CD4-positive, alpha-beta T cell treated with Interleukin-4 for 1 hour (primary cell): ENCODE measurements at places on chromosomes 3 and 15.
A peak's percentile ranks its signal among the peaks of the same experiment; 100 is the strongest.

DNA sequence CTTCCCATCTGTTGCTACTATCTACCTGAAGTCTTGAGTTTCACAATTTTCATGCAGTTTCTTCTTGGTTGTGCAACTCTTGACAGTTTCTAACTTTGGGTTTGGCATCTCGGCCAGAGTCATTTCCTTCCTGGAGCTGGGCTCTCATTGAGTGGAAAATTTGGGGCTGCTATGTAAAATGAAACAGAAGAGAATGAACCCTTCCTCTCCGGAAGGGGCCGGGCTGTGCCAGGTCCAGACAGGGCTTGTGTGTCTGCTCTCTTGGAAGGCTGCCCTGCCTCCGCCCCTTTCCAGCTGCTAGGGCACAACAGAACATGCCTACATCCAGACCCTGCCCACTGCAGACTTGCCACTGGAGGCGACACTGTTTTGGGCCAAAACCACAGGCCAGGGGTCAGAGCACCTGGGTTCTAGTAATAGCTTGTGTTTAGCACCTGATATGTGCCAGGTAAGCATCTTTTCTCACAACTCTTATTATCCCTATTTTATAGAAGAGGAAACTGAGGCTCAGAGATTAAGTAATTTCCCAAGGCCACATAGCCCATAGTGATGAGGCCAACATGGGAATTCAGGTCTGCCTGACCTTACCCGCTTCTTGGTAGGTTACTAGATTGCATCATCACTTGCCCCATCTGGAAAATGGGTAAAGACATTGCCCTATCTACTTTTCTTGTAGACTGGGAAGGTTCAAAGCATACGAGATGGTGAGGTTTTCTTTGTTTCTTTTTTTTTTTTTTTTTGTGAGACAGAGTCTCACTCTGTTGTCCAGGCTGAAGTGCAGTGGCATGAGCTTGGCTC lies 25.0 kb downstream of the IRAK2 start:
- DNase-seq: peak; percentile 52

GRCh38 chr3:88574146-88574545 lies 424.4 kb downstream of the C3orf38 start:
- DNase-seq: no peak

GRCh38 chr3:50633230-50633790 lies 16.4 kb downstream of the MAPKAPK3 start:
- DNase-seq: no peak

DNA sequence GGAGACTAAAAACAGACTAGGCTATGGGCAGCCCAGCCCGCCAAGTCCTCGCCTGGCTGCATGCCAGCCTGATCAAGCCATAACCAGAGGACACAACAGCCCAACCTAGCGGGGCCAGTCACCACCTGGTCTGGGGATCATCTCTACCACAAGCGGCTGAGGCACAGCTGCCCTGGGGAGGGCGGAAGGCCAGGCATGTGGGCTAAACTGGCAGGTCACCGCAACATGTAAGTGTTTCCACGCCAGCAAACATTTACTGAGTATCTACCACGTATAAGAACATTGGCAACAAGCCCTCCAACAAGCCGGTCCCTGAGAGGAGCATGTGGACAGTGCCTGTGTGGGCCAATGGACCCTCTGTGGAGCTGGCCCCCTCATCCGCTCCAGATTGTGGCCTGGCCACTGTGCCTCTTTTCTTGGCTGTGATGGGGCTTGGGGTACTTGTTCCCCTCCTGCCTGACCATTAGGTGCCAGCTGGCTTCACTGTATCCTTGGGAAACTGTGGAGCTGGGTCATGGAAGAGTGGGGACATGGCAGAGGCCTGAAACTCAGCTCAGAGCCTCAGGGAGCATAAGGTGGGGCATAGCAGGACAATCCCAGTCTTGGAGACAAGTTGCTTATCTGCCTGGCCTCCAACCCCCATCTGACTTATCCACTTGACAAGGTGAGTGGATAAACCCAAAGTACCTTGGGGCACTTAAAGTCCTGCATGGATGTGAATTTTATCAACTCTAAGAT lies 9.0 kb downstream of the UBXN7 start:
- DNase-seq: no peak

DNA sequence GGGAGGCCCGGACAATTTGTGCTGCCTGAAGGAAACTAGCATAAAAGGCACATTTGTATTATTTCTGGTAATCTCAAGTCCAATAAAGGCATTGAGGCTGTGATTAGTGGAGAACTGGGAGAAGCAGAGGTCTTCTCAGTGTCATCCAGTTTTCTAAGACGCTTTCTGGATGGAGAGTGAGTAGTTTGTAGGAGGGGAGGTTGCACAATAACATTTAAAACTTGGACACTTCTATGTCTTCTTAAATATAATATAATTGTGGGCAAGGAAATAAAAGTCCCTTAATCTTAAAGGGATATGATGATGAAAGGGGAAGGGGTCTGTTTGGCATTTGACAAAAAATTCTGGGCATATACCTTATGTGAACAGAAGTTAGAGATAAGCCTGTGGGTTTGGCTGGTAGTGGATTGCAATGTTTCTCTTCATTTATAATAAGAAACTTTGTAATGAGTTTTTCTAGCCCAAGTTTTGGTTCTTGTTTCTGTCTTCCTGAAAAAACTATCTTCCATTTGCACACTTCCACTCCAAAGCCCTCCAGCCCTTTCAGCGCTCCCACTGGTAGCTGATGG lies 291.6 kb upstream of the TGFBR2 start:
- no peak for DNase-seq

DNA sequence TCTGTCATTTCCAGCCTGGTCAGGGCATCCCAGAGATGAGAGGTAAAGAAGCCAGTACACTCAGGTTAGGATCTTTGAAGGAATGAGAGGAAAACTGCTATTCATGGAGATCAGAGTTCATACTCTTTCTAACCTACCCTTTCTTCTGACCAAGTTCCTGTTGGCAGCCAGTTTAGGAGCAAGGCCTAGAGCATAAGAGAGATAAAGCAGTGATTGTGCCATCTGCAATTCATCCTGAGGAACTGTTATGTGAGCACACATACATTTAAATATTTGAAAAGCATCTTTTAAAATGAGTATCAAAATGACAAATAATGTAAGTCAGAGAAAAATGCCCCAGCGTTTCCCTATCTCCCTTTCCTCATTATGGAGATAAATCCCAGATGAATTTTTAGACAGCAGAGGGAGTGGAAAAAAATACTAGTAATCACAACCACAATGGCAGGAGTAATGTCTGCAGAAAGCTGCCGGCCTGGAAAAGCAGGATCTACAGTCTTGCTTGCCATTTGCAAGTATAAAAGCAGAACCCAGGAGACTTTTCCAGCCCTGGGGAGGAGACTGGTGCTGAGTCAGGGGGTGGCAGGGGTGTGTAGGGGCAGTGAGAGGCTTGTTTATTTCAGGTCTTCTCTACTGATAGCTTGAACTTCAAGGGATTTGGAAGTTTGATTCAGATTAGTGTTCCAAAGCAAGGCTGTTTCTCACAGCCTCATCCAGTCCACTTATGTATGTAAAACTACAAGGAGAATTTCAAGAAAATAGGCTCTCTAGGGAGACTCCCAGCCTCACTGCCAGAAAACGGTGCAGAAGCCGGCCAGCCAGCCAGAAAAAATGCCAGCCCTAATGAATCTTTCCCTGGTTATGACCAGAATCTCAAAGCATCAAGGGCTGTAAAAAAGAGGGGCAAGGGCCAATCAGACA lies 1052.4 kb downstream of the TUSC7 start:
- no peak for DNase-seq

DNA sequence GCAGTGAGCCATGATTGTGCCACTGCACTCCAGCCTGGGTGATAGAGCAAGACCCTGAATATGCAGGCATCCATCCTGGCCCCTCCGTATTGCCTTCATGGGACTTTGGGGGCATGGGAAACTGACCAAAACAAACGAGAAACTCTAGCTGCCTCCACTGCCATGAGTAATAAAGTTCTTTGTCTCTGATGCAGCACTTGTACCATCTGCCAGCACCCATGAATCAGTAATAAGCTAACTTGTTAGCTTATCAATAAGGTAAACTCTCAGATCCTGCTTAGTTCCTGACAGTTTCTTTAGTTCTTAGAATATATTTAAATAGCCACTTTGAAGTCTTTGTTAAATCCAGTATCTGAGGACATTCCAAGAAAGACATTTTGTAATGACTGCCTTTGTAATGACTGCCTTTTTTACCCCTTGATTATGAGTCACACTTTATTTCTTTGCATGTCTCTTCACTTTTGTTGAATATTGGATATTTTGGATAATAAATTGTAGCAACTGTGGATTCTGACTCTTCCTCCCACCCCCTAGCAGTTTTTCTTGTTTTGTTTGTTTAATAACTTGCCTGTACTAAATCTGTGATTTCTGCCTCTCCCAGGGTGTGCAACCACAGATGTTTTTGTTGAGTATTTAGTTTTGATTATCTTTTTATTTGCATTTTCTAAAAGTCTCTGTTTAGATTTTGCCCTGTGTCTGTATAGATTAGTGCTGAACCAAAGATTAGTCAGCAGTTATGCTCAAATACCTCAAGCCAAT lies 136.9 kb downstream of the HCN4 start:
- DNase-seq: no peak

- no peak for DNase-seq
These were observed 6.4 kb downstream of the RPLP1 start for GRCh38 chr15:69459066-69459465.

DNA sequence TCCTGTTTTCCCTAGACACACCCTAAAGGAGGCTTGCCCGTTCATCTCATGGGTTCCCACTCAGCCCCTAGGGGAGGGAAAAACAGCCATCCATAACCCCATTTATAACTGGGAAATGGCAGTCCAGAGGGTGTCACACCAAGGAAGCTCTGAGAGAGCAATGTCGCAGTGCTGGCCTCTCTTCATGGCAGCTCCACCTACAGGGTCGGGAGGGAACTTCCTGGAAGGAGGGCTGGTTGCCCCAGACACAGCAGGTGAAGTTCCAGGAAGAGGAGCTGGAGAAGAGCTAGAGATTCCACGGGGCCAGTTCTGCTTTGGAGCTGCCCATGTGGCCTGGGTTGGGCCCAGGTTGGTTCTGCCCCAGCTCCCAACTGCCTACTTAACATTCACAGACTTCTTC lies 22.3 kb upstream of the LINGO1 start:
- no peak for DNase-seq

DNA sequence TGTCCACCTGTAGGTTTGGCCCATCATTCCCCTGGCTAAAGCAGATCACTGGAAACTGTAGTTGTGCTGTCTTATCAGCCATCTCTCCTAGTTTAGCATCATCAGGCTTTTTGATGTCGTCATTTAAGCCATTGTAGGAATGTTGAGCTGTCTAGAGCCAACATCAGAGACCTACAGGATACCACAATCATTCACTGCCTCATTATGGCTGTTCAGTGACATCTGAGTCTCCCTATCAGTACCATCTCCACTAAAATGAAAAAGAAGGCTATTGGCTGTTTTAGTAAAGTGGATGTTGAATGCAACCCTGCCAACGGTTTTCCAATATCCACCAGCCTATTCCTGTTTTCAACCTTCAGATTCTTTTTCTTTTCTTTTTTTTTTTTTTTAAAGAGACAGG lies 29.2 kb downstream of the RLBP1 start:
- DNase-seq: no peak

DNA sequence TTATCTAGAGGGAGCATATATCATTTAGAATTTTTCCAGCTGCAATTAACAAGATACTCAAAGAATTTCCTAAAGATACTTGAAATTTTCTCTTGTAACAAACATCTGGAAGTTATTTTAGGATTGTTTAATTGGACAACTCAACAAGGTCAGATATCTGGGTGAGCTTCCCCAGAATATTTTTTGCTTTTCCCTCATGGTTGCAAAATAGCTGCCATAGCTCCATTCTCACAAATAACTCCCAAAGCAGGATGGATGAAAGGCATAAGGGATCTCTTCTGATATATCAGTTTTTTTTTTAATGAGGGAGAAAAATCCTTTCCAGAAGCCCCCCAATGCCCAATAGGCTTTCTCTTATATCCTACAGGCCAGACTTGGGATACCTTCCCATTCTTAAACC lies 56.6 kb upstream of the SLC25A26 start:
- DNase-seq: no peak

- DNase-seq: no peak
These were observed 4.8 kb downstream of the C3orf52 start for GRCh38 chr3:112090887-112091586.

DNA sequence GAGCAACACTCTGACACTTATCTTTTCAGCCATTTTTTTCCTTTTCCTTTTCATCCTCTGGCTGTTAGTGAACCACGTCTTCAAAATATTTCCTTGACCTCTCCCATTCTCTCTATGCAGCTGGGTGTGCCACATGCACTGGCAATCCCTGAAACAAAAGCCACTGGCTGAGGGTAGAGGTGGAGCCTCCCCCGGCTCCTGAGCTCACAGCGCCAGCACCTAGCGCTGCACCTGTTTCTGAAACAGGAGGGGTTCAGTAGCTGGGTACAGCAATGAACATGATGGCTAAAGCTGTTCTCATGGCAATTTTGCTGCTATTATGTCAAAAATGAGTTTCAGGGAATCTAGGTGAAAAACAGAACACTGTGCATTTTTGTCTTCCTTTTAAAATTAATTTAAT lies 314.7 kb upstream of the ATP10A start:
- DNase-seq: no peak

DNA sequence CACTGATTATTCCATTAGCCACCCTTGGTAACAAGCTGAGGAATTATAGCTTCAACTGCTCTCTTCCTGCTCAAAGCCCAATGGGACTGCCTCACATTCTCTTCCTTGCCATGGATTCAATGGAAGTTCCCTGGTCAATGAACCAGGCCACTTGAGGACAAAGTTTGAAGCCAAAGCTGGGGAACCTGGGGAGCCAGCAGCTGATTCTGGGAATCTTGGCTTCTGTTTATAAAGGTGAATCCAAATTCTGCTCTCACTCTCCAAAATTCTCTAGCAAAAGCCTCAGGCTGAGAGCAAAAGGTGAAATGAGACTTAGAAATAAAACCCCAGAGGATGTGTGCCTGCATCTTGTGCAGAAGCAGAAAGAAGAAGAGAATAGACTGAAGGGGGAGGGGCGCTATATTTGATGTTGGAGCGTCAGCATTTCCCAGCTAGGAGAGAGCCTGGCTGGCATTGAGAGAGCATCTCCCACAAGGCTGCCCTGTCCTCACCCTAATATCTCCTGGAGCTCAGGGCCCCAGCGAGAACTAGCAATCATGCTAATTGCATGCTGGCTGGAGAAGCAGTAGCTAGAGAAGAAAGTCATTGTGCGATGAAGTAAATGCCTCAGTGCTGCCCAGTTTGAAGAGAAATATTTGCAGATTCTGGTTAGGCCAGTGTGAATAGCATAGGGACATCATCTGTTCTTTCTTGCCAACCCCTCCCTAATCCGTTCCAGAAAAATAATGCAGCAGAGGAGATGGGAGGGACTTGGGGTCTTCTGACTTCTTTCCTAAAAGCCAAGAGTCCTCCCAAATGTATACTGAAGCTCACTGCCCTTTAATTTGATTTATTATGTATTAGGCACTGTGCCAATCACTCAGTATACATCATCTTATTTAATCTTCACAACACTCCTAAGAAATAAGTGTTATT lies 34.9 kb upstream of the GAP43 start:
- DNase-seq: no peak

GRCh38 chr3:171497468-171497867 lies 37.3 kb upstream of the TNIK start:
- DNase-seq: no peak

- no peak for DNase-seq
These were observed 25.6 kb downstream of the DCUN1D1 start for GRCh38 chr3:182954553-182955235.
